ENCODE measurements at places on chromosomes 6 and 20.

GRCh38 chr6:650098-650497 lies 6.8 kb downstream of the HUS1B start:
- DNase-seq, result no peak

- peak; percentile 42 for DNase-seq
These were observed 35.2 kb downstream of the PHACTR1 start for GRCh38 chr6:12751694-12752325.

- DNase-seq, result no peak
These were observed 374.8 kb upstream of the EPHA7 start for GRCh38 chr6:93794166-93794565.

DNA sequence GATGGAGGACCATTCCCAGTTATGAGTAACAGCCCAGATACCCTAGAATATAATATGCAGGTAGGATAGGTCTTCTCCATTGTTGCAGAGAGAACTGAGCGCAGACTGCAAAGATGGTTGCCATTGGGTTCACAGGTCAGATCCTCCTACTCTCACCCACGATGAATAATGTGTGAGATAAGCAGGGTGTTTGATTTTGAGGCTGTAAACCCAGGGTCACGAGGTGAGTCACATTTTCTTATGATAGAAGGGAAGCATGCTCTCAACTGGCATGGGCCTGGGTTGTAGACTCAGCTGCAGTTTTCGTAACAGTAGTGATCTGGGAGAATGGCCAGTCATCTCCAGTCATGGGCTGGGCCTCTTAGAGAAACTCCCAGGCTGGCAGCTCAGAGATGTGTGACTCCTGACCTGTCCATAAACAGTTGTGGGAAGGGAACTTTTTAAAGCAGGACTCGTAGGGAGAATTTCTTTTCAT lies 74.2 kb downstream of the CD164 start:
- peak; percentile 27 for DNase-seq

GRCh38 chr6:21219241-21219640 lies 374.3 kb upstream of the SOX4 start:
- no peak for DNase-seq

GRCh38 chr6:53494076-53494475 lies 50.8 kb downstream of the GCLC start:
- DNase-seq, result no peak

DNA sequence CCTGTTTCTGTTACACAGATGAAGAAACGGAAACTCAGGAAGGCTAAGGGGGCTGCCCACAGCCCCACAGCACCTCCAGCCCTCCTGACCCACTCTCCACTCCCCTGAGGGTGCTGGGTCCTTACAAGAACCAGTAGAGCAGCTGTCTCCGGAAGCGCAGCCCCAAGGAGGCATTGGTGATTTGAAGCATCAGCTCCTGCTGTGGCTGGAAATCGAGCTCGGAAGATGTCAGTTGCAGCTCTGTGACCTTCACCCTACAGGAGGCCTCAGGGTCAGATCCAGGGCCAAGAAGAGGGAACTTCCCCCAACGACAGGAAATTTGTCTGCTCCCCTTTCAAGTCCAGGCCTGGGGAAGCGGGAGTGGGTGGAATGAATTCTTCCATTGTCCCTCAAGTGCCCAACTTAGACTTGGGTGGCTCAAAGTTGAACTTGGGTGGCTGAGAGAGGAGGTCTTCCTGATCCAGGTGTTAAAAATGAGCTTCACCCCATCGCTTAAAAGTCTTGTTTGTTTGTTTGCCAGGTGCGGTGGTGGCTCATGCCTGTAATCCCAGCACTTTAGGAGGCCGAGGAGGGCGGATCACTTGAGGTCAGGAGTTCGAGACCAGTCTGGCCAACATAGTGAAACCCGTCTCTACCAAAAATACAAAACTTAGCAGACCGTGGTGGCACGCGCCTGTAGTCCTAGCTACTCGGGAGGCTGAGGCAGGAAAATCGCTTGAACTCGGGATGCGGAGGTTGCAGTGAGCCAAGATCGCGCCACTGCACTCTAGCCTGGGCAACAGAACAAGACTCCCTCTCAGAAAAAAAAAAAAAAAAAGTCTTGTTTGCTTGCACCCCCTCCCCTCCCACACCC lies 1.9 kb downstream of the PLTP start:
- no peak for DNase-seq

DNA sequence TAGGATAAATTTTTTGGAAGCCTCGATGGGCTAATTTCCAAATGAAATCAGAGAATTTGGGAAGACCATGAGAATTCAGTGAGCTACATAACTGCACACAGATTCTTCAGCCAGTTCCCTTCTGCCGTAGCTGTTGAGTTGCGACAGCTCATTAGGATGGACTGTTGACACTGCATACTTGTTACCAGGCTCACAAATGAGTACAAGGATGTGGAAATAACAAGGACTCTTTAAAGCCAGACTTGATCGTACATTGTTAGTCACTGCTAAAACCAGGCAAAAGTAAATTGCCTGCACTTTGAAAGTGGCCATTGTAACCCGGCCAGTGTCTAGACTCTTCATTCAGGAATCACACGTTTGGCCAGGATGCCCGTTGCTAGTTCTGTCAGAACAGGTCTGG lies 37.0 kb downstream of the NDUFAF5 start:
- no peak for DNase-seq

DNA sequence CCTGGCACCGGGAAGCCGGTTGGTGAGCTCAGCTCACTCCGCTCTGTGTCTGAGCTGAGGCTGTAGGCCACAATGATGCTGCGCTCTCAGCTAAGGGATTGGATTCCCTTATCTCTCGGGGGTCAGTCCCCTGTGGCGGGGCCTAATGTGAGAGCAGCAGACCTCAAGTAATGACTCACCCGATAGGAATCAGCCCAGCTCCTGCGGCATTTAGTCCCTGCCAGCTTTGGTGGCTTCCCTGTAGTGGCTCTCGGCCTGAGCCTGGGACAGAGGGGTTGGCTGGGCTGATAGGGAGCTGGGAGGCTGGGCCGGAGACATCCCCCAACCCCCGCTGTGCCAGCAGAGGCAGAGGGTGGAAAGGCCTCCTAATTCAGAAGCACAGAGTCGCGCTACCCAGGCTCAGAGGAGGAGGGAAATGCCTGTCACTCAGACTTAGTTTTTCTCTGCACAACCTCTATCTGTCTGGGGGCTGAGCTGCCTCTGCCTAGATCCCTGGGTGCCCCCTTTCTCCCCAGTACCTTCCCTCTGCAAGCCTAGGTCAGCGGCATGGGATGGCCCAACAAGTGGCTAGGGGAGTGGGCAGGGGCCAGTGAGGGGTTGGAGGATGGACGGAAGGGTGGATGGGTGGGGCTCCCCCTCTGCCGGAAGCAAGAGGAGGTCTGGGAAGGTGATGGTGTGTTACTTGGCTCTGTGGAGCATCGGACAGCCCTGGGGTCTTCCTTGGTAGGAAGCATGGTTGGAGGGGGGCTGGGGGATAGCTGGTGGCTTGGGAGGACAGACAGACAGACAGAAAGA lies 92.2 kb downstream of the CDH22 start:
- no peak for DNase-seq

DNA sequence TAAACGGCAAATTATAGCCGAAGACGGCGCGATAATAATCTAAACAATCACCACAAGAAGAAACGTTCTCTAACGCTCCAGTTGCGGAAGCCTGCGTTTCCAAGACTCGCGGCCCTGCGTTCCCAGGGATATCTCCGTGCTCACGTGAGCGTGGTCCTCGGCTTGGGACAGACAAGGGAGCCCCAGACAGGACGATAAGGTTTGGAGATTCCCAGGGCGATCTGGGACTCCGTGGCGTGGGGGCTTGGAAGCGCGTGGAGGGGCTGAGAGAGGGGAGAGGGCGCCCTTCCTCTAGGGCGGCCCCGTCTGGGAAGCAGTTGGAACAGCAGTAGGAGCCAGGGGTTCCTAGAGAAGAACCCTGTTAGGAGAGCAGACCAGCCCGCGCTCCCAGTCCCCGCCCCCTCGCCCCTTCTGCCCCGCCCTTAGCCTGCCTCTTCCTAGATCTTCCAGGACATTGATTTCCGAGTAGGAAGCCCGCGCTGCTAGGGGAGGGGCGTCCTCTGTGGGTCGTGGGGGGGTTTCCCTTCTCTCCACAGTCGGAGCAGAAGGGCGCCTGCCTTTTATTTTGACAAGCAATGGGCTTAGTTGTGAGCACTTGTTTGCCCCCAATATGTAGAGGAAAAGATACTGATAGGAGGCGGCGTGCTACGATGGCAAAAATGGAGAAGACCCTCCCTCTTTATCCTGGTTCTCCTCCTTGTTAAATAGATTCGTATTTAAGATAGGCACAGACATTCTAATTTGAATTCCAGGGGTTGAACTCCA lies 10.6 kb downstream of the NRN1 start:
- no peak for DNase-seq

DNA sequence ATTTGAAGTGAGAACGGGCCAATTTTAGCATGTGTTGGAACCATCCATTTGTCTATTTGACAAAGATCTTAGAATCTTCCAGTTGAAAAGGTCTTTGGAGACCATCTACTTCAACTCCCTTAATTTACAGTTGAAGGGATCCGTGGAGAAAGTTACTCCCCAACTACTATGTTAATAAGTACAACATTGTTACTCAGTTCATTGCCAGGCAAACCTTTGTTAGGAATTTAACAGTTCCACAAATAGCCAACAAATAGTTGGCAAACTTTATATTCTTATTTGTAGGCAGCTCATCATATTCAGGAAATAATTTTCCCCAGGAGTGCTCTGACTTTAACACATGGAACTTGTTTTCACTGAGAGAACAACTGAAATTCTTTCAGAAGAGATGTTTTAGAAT lies 81.0 kb upstream of the FLRT3 start:
- DNase-seq, result no peak

GRCh38 chr6:155483858-155484257 lies 28.2 kb upstream of the NOX3 start:
- DNase-seq, result peak; percentile 83

DNA sequence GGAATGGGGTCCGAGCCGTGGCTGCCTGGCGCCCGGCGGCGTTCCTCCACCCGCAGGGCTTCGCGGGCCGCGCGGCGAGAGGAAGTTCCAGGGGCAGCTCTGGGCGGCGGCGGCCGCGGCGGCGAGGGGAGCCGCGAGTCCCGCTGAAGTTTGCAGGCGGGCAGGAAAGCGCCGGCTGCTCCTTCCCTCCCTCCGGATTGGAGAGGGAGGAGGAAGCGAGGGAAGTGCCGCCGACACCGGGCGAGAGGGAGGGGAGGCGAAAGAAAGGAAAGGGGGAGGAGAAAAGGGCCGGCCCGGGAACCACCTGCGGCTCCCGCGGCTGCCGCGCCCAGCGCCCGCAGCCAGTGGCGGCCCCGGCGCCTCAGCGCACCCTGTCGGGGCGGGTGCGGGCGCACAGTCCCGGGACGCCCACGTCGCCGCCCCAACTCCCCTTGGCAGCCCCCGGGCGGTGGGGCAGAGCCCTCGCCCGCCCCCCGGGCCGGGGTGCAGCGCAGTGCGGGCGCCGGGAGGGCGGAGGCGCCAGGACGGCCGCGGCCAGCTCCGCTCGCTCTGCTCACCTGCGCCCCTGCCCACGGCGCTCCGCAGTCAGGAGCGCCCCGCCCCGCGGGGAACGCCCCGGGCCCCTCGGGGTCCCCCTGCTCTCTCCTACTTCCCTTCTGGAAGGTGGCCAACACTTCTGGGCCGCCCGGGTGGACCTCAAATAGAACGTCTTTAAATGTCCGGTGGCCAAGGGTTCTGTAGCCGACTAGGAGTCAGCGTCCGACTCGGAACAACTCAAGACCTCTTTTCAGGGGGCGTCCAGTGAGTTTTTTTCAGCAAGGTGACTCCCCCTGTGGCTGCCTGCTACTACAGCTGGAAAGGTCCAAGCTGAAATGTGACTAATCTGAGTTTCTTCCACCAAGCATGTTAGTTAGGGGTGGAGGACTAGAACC lies 80.3 kb upstream of the CCDC28A start:
- peak; percentile 59 for DNase-seq

DNA sequence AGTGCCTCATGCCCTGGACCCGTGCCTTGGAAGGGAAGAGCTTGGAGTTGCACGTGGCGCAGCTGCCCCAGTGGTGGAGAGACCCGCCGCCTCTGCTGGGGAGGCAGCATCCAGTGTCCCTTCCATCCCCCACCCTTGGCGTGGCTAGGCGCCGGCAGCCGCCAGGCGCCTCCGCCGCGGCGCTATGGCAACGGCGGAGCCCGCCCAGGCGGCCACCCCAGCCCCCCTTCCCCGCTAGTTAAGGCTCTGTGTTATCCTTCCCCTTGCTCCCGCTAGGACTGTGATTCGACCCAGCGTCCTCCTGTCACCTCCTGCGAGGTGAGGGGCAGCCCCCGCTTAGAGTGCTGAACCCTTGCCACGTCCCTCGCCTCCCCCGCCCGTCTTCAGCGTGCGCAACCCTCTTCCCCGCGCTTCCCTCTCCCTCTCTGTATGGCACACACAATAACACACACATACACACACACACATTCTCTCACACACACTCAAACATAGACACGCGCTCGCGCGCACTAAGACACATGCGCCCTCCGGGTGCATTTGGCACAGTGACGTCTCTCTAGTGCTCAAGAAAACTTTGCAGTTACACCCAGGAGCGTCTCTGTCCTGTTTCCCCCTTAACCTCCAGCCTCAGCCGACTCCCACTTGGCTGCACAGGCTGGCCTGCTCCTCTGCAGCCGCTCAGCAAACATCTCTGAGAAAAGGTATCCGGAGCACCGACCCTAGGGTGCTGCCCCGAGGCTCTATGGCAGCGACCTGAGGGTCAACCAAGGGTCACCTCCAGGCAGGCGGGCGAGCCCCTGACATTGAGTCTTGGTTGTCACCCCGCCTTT lies 8.5 kb downstream of the GRIK2 start:
- no peak for DNase-seq

DNA sequence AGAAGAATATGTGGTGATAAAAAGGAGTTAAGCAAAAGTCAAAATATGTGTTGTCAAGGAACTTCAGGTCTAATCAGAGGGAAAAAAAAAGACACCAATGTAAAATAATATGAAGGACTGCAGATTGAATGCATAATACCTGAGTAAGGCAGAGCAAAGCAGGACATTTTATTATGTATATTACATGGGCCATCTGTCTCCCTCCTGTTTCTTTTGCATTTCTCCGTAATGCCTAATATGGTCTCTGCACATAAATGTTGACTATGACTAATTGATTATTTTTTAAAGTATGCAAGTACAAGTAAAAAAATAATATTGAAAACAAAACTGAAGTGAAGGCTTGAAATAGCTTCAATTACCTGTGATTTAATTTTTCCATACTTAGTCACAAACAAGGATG lies 384.7 kb upstream of the MAN1A1 start:
- DNase-seq, result no peak
